Myocyte (in vitro differentiated cells): ENCODE measurements at places on chromosomes 1 and 21.
A peak's percentile ranks its signal among the peaks of the same experiment; 100 is the strongest.

GRCh38 chr1:54681358-54681757, 34.3 kb upstream of the TTC4 start:
- DNase-seq = no peak

GRCh38 chr1:157092831-157093230, 6.8 kb downstream of the ETV3L start:
- no peak for DNase-seq

GRCh38 chr1:200909757-200910239, 15.1 kb downstream of the INAVA start:
- no peak for DNase-seq

GRCh38 chr1:231964961-231965360, 338.4 kb downstream of the DISC1 start:
- DNase-seq = no peak

DNA sequence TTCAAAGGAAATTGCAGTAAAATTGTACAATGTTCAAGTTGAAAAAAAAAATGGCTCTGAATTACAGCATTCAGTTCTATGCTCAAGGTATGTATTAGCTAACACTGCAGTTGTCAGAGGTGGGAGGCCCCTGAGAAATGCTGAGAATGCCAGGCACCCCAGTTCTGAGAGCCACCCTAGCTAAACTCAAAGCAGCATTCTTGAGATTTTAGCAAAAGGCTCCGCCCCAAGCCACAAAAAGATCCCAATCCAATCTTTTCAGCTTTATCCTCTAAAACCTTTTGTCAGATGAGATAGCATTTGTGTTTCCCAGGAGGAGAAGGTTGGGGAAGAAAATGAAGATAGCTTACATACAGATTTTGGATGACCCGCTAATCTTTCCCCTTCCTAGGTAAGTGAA, 68.8 kb downstream of the SMYD2 start:
- DNase-seq = peak; percentile 55

DNA sequence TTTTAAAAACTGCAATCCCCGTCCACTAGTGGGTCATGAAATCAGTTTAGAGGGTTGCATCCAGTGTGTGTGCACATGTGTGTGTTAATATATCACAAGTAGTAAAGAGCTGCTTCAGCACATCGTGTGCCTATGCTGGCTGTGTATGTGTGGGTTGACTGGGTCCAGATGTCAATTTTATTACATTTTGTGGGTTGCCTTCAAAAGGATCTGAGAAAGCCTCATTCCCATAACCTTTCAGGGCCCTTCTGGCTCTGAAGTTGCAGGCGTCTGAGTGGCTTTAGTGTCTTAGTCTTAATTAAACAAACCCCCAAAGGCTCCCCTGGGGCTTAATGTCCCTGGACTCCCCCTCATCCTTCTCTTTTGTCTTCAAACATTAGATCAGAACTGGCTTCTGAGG, 19.8 kb downstream of the PLA2G2D start:
- DNase-seq = no peak

- peak; percentile 39 for DNase-seq
Observed at GRCh38 chr21:34351786-34352241, 12.0 kb upstream of the KCNE2 start.

GRCh38 chr1:32346532-32347157, 10.6 kb upstream of the MARCKSL1 start:
- no peak for DNase-seq

GRCh38 chr1:201108614-201109013, 3.6 kb downstream of the CACNA1S start:
- no peak for DNase-seq

GRCh38 chr1:119771016-119771415, 2.3 kb upstream of the HMGCS2 start:
- peak; percentile 29 for DNase-seq

DNA sequence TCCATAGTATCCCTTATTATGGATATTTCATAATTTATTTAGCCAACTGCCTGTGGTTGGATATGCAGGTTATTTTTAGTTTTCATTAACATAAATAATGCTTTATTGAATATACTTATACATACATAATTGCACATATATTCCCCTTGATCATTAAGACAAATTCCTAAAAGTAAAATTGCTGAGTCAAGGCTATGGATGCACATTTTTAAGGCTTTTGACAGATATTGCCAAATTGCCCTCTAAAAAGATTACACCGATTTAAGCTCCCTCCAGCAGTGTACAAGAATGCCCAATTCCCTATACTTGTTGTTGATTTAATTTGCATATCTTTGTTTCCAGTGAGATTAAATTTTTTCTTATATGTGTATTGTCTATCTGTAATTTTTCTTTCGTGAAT, 176.7 kb downstream of the C1orf94 start:
- no peak for DNase-seq

DNA sequence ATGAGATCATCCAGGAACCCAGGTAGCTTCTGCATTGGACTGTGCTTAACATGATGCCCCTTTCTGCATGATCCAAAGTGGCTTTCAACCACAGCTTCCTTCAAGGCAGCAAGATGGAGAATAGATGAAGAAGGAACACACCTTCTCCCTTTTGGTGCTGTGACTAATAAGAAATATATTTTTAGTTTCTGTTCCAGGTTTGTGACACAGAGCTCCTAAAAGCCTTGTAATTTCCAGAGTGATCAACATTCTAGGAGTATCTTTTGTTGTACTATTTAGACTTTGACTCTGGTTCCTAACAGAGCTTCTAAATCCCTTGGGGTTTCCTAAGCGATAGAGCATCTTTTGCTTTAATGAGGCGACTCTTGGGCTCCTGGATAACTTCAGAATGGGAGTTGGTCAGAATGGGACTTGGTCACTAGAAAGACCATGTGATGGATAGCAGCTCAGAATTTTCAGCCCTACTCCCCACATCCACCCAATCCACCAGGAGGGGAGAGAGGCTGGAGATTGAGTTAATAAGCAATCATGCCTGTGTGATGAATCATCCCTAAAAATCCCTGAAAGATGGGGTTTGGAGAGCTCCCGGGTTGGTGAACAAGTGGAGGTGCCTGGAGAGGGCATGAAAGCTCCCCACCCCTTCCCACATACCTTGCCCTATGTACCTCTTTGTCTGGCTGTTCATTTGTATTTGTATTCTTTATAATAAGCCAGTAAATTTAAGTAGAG, 134.8 kb downstream of the FGGY start:
- peak; percentile 19 for DNase-seq

GRCh38 chr1:221739018-221739676, 2.7 kb downstream of the DUSP10 start:
- peak; percentile 36 for DNase-seq

GRCh38 chr1:10064416-10065343, 31.9 kb downstream of the UBE4B start:
- DNase-seq = no peak

- peak; percentile 26 for DNase-seq
Observed at GRCh38 chr1:184973272-184974055, 844 bp downstream of the NIBAN1 start.

DNA sequence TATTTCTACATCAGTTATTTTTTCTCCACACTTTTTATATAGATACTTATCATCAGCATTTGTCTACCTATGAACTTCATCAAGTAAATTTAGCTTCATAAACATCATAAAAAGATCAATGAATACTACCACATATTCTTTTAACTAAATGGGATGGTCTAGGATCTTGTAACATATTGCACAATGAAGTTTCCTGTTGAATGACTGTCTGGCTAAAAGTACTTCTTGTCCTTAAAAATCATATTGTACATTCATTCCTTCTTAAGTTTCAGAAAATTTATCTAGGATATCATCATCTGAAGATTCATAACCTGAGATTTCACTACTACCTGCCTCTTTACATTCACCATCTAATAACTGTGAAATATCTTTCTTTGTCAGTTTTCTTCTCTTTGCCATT, 69.0 kb downstream of the MAGI3 start:
- no peak for DNase-seq

- DNase-seq = peak; percentile 80
Observed at GRCh38 chr1:29211086-29212030, 19.4 kb downstream of the MECR start.

- peak; percentile 42 for DNase-seq
Observed at GRCh38 chr1:5991381-5992025, 722 bp downstream of the NPHP4 start.

DNA sequence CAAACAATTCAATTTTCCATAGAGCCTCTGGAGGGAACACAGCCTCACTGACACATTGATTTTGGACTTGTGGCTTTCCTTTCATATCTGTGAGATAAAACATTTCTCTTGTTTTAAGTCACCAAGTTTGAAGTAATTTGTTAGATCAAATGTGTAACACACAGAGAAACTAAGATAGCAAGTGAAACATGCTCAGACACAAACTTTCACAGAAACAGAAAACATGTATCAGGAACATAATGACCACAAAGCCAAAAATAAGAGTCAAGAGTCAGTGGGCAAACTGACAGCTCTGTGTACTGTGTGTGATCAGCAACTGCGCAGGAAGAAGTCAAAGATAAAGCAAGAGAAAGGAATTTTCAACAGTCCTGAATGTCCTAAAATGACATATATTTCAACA, 1237.5 kb downstream of the AMY1C start:
- no peak for DNase-seq

DNA sequence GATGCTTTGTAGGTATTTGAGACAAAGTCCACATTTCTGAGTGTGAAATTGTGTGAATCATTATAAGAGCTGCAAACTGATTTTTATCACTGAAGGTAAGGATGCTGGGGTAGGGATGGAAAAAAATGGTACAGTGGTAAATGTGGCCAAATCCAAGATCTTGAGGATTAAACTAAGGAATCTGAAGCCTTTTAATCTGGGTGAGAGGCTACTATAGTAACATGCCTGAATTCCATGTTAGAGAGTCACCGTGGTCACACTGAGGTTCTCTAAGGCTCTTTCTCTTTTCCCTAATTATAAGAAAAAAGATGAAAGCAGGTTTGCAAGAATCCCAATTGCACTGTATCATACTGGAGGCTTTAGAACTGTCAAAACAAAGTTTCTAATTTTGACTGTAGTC, 17.6 kb downstream of the PTGER3 start:
- DNase-seq = no peak

GRCh38 chr1:180501865-180502360, 464 bp downstream of the ACBD6 start:
- DNase-seq = no peak

DNA sequence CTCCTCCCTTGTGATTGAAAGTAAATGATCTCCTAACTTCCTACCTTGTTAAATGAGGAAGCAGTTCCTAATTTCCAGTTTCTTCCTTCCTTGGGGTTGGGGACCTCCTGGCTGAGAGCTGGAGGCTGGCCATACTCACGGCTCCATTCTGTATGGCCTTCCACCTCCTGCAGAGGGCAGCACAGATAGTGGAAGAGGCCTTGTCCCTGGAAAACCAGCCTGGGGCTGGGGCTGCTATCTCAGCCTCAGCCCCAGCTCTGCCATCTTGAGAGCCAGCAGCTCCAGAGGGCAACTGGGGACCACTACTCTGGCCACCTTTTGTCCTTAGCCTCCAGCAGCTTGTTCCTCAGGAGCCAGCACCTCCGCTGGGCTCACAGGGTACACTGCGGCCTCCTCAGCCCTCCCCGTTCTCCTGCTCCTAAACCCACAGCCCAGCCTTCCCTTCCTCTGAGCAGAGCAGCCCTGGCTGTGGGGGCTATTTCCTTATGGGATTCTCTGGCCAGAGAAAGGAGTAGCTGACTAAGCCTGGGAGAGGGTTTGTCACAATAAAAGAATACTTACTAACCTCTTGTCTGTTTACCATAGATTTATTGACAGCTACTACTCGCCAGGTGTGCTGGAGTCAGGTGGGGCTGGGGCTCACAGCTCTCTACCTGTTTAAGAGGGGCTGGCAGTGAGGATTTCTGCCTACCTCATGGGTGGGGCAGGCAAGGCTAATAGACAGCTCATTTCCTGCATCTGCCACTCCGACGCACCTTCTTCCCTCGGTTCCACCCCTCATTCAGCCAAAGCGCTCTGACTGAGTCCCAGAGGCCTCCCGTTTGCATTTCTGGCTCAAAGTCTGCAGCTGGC, 6.3 kb downstream of the TMEM234 start:
- DNase-seq = peak; percentile 78

DNA sequence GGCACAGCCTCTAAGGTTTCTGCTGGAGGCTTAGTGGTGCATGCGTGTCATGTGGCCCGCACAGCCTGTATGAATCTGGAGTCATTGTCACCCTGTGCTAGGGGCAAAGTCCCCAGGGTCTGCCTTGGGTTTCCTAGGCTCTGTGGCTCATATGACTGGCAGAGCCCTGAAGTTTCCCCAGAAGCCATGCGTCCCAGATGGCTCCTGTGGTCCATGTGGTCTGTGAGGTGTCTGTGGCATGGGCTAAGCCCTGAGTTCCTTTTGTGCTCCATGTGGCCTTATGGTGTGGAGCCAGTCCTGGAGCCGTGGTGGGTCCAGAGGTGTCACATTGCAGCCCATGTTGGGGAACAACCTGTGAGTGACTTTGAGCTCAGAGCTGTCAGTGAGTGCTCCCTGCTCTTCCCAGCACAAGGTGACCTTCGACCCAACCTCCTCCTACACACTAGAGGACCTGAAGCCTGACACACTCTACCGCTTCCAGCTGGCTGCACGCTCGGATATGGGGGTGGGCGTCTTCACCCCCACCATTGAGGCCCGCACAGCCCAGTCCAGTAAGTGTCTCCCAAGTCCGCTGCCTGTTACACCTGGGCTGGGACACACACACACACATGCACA, 57.8 kb upstream of the KDM4A start:
- DNase-seq = peak; percentile 94

- peak; percentile 47 for DNase-seq
Observed at GRCh38 chr1:85992791-85993190, 163.8 kb downstream of the COL24A1 start.

- DNase-seq = no peak
Observed at GRCh38 chr1:236535190-236535589, 11.4 kb downstream of the LGALS8 start.

- no peak for DNase-seq
Observed at GRCh38 chr1:1085911-1086841, 12.1 kb upstream of the RNF223 start.

- no peak for DNase-seq
Observed at GRCh38 chr1:207102659-207103058, 1.4 kb upstream of the C4BPA start.

GRCh38 chr1:229191066-229191674, 79.7 kb upstream of the RAB4A start:
- DNase-seq = no peak

- no peak for DNase-seq
Observed at GRCh38 chr21:39084073-39084472, 99.2 kb downstream of the PSMG1 start.

DNA sequence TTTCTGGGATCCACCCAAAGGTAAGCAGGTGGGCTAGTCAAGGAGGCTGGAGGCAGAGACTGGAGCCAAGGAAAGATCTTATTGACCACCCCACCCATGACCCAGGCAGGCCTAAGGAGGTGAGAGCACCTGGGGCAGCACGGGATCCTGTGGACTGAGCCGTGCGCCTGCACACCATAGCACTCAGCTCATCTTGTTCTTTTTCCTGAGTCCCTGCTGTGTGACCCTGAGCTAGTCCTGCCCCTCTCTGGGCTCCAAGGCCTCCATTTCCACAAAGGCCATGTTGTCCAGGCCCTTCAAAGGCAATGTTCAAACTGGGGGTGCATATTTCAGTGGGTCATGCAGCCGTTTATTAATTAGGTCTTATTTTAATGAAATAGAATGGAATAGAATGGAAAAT, 7.2 kb downstream of the FAM131C start:
- DNase-seq = no peak
